Omental fat pad (tissue), 4 donors: ENCODE measurements at places on chromosomes 3 and 15. TPM values are rescaled to one million over a fixed set of nuclear protein-coding genes. Genes with fewer than 3 reads are reported as not detected.

- no peak for DNase-seq
Measured at GRCh38 chr3:37143821-37144220, 30.6 kb downstream of the LRRFIP2 start.

Gene OIP5
- total RNA-seq: not detected

DNA sequence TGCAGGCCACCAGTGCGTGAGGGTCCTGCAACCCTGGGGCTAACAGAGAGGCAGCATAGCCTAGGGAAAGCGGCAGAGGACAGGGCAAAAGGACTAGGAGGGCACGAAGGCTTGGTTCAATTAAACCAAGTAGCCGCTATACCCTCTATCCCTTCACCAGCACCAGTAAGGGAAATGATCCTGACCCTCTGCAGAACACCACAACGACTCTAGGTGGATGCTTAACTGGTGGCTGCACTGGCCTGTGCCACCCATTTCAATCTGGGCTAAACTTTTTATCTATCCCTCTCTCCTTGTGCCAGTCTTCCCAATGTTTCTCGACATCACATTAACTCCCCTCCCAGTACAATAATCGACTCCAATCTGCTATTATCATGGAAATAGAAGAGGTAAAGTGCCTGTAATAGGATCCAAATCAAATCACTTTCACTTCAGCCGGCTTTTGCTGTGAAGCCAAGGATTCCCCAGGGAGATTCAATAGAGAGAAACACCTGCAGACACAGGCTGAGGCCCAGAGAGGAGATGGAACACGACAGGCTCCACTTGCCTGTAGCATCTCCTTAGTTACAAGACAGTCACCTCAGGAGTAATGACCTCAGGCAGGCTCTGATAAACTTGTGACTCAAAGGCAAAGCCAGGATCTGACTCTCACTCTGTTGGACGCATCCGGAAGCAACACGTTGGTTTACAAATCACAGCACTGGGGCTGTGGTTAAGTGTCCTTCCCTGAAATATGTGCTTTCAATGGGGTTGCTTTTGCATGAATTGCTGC, 791.6 kb upstream of the ARRDC4 start:
- no peak for DNase-seq

DNA sequence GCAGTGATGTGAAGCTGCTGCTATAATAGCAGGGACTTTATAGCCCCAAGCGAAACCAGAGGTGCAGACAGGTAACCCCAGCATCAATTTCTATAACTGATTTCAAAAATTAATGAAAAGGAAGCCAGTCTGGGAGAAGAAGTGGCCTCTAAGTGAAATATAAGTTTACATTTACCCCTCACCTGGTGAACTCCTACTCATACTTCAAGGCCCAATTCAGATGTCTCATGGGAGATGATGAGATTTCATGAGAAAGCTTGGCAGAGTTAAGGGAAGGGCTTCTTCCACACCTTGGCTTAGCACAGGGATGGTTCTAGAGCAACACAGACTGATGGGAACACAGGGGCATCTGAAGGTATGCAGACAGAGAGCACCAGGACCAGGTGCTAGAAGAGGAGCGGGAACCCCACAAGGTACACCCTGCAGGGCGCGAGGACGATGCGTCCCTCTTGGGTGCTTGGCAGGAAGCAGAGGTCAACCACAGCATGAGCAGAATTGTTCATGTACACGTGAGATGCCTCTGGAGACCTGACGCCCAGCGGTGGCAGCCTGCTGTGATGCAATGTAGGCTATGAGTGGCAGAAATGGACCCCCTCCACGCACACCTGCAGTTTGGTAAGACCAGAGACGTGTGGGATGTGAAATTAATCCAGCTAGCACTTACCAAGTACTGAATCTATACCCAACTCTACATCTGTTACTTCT, 102.9 kb downstream of the SRGAP3 start:
- DNase-seq: no peak

GRCh38 chr3:39750712-39751111, 58.7 kb upstream of the MYRIP start:
- DNase-seq: no peak

GRCh38 chr3:122996038-122996580, 31.5 kb downstream of the SEMA5B start:
- no peak for DNase-seq

DNA sequence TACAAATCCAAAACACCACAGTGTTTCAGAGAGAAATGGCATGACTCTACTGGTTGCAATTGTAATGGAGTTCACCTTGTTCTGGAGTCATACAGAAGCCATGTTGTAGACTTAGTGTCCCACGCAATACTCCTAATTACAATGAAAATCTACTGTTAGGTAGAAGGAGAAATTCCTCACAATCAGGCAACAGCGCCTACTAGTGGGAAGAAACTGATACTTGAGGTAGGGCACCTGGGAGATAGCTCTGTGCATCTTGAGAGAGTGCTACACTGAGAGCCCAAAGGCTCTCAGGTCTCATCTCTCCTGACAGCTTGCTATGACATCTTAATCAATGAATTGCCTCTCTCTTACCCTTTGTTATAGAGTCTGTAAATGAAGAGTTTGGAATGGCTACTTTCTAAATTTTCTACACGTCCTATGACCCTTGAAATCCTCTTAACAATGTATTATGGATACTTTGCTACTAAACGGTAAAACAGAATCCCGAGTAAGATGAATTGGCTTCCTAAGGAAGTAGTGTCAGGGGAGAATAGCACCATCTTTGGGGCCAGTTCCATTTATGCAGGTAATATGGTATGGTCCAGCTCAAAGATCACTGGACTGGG, 422.7 kb upstream of the TPRG1 start:
- no peak for DNase-seq

DNA sequence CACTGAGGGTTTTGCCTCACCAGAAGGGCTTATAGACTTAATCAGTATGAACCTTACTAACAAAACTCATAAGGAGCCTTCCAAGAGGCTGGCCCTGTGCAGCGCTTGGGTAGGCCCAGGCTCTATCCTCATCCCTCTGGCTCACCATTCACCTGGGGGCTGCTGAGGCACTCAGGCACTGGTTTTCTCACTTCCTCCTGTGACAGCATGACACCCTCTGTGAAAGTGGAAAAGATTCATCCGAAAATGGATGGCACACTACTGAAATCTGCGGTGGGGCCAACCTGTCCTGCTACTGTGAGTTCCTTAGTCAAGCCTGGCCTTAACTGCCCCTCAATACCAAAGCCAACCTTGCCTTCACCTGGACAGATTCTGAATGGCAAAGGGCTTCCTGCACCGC, 41.3 kb downstream of the PSMD6 start:
- no peak for DNase-seq
